ENCODE measurements at places on chromosomes 7 and 10.

GRCh38 chr7:47227762-47228177, 354.1 kb downstream of the TNS3 start:
- DNase-seq = no peak

DNA sequence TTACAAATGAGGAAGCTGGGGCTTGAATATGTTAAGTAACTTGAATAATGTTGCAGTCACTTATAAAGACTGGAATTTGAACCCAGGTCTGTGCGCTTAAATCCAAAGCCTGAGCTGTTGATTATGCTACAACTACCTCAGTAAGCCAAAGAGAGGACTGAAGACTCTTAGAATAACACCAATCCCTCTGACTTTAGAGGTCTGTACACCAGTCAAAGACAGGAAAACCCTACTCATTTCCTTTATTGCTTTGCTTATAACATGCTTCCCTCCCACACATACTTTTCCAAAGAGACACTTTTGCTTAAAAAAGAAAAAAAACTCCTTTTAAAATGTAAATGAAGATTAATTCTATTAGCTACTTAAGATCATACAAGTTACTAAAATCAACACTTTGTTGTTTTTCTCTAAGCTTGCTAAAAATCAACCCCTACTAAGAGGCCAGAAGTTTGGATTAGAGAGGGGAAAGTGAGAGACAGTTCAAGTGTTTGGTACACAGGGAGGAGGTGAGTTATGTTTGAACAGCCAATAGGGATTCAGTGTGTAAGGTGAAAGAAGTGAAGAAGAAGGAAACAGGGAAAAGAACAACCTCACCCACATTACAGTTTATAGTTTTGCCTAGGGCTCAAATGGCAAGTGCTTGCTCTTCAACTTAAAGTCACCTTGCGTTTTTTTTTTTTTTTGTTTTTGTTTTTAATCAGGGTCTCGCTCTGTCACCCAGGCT, 74.8 kb downstream of the MDH2 start:
- DNase-seq = no peak

- DNase-seq = no peak
These were observed 158.1 kb upstream of the PITRM1 start for GRCh38 chr10:3330663-3331062.

DNA sequence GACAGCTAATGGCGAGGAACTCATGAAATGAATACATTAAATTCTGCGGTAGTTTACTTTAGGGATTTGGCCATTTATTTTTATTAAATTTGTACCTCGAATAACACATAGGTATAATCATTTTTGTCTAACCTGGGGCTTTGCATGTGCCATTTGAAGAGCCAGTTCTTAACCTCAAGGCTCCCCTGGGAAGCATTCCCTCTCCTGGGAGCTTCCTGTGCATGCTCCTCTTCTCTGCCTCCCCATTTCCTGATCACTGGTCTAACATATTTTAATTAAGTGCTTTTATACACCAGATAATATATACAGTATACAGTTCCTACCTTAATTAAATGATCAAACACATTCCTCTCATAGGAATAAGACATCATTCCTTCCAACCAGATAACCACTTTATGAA, 183.9 kb upstream of the FZD1 start:
- no peak for DNase-seq

GRCh38 chr10:111478651-111479050, 401.8 kb downstream of the ADRA2A start:
- DNase-seq = no peak

Measured in RWPE2 (cell line).